ENCODE measurements at places on chromosomes 12 and 14.
A peak's percentile ranks its signal among the peaks of the same experiment; 100 is the strongest.

DNA sequence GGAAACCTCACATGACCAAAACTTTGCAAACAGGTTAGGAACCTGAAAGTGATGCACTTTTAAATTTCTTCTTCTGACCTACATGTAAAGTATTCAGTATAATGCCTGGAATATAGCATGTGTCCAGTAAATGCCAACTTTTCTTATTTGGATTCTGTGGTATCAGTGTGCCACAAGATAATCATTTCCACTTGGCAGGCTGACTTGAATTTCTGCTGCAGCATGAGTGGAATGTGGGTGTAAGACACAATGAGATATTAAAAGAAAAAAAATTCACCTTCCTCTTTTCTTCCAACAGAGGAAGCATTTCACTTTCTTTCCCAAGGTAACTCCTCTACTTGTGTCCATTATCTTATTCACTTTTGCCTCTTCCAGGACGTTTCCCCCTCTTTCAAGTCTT is 141.9 kb upstream of the PRKD1 start:
- DNase-seq: no peak

DNA sequence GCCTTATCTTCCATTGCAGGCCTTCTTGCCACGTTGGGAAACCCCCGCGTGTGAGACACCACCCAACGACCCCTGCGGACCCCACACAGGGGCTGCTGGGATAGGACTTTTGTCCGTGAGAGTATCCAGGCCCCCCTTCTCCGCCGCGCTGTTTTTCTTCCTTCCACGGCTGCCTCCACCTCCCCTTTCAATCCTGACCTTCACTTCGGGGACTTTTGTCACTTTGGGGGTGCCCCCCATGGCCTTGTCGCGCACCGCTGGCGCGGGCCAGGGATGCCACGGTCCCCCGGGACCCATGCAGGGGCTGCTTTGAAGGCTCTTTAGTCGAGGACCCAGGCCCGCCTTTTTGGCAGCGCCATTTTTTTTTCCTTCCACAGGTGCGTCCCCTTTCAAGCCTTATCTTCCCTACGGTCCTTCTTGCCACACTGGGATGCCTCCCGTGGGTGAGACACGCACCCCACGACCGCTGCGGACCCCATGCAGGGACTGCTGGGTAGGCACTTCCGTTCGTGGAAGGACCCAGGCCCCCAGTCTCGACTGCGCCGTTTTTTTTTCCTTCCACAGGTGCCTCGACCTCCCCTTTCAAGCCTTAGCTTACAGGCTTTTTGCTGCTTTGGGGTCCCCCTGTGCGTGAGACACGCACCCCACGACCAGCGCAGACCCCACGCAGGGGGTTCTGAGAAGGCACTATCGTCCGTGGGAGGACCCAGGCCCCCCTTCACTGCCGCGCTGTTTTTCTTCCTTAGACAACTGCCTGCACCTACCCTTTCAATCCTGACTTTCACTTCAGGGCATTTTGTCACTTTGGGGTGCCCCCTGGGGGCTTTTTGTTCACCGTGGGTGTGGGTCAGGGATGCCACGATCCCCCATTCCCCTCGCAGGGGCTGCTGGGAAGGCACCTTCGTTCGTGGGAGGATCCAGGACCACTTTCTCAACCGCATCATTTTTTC is 267.4 kb downstream of the ALG10 start:
- peak; percentile 25 for DNase-seq

DNA sequence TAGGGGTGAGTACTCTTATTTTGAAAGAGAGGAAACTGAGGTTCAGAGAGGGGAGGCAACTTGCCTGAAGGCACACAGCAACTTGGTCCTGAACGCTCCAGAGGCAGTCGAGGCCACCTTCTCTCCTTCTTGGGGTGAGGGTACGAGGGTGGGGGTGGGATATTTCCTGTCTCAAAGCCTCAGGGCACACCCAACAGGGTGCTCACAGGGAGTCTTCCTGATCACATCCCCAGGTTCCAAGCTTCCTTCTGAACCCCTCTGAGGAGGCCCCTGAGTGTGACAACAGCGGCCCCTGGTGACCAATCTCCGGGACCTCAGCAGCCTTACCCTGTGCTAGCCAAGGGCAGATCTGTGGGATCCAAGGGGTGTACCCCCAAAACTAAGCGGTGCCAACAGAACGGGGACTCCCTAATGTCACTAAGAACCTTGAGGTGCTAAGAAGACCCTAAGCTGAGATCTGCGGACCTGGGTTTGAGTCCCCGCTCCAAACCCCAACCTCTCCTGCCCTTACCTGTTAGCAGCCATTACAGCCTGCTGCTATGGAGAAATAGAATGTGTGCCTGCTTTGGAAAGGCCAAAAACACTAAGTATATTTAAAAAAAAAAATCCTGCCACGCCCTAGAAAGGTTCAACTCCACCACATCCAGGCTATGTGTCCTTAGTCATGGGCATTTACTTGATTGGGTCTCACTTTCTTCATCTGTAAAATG is 57.9 kb downstream of the TRPV4 start:
- DNase-seq: peak; percentile 89

GRCh38 chr12:88272456-88272855 is 130.3 kb downstream of the TMTC3 start:
- DNase-seq: no peak

DNA sequence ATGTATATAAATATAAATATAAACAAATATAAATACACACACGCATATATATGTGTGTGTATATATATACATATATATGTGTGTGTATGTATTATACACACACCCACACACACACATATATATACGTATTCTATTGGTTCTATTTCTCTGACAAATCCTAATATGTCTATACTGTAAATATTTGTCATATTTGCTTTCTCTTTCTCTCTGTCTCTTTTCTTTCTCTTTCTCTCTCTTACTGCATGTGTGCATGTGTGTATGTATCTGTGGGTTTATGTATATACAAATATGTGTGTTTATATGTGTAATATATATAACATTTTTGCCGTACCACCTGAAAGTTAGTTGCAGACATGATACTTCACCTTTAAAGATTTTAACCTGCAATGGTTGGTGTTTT is 174.2 kb upstream of the PLEKHG7 start:
- DNase-seq: no peak

DNA sequence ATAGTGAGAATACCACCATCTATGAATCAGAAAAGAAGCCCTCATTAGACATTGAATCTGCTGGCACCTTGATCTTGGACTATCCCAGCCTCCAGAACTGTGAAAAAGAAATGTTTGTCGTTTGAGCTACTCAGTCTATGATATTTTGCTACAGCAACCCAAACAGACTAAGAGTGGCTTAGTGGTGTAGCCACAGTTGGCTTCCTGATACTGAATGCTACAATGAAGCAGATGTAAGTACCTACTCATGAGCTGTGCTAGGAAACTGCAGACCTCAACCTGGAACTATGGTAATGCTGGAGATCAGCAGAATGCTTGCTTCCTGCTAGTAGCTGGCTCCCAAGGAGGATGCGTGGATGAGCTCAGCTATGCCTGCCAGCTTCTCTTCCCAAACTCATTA is 268.6 kb upstream of the CRY1 start:
- DNase-seq: no peak

- DNase-seq: no peak
Measured at GRCh38 chr12:88546226-88546625, 34.0 kb downstream of the KITLG start.

DNA sequence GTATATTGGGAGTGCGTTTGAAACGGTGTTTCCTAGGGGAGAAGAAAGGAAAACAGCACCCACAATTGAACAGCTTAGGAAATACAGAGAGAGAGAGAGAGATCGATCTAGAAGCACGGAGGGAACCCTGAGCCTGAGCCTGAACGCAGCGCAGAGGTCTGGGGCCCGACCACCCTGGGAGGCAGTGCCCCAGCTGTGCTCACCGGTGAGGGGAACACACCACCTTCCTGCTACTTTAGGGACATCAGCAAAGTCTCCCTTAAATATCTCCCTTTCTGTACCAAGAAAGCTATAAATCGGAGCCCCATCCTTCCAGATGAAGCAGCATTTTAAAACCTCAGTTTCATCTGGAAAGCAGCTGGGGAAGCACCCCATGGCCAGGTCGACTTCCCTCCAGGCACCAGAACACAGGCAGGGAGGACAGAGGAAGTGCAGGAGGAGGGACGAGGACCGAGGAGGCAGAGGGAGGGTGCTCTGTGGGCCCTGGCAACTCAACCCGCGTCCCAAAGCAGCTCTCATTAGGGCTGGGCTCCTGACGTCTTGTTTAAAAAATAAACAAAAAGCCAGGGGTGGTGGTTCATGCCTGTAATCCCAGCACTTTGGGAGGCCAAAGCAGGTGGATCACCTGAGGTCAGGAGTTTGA is 12.2 kb downstream of the RIMBP2 start:
- no peak for DNase-seq

- no peak for DNase-seq
Measured at GRCh38 chr12:26918321-26919215, 19.2 kb downstream of the INTS13 start.

GRCh38 chr12:80778005-80778541 is 61.4 kb downstream of the MYF5 start:
- peak; percentile 50 for DNase-seq

DNA sequence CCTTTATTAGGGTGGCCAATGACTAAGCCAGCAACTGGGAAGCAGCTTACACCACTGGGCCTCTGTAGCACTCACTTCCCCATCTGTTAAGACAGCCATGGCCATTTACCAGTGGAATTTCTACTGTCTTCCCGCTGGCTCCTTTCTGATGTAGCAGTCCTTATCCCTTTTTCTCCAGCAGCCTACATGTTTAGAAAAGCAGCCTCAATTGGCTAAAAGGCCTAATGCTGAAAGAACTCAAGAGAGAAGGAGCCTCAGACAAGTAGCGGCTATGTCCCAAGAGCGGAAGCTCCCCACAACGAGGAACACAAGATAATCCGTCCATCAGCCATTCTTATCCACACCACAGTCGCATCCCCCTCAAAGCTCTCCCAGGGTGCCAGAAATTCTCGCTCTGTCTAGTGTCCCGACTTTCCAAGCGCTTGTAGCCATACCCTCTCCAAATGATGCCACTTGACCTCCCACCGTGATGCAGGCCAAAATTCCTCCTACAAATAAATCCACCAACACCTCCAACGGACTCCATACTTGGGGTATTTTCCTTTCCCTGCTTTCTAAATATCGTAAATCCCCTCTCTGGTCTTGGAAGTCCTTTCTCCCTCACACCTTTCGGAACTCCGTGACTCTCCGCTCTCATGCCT is 624 bp downstream of the M6PR start:
- DNase-seq: no peak

DNA sequence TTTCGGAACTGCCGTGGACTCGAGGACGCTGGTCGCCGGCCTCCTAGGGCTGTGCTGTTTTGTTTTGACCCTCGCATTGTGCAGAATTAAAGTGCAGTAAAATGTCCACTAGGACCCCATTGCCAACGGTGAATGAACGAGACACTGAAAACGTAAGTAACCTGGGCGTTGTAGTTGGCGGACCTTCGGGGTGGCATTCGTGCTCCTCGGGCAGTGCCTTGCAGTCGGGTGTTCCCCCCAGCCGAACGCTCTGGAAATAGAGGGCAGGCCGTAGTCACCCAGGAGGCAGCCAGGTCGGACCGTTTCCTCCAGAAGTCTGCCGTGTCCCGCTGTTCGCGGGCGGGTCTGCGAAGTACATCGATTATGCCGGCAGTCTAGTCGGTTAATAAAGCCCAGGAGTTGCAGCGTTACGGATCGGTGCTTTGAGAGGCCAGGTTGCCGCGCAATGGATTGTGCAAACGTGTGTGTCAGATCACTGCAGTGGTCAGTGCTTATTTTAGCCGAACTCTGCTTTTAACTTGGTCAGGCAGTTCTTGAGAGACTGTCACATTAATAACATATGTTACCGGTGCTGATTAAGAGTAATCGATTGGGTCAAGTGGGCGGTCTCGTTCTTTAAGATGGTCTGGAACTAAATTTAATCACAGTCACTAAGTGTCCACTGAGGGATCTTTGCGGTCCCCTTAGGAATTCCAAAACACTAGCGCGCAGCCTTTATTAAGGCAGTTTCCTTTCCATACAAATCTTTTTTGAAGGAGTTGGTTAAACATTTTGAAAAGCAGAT is 906 bp downstream of the MARK3 start:
- peak; percentile 66 for DNase-seq

DNA sequence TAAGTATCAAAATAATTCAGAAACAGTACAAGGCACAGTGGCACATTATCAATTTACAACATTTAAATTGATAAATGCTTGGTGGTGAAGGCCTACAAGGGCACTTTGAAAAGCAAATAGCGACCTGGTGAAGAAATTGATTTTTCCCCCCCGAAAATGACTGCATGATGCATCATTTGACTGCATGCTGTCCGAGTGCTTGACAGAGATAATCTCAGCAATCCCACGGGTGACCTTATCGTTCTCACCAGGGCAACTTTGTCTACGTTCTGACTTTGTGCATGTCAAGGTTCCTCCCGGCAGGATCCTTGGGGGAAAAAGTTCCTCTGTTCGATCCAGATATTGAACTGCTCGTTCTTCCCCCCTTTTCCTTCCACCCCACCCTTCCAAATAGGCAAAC is 384.8 kb downstream of the EGLN3 start:
- DNase-seq: no peak

DNA sequence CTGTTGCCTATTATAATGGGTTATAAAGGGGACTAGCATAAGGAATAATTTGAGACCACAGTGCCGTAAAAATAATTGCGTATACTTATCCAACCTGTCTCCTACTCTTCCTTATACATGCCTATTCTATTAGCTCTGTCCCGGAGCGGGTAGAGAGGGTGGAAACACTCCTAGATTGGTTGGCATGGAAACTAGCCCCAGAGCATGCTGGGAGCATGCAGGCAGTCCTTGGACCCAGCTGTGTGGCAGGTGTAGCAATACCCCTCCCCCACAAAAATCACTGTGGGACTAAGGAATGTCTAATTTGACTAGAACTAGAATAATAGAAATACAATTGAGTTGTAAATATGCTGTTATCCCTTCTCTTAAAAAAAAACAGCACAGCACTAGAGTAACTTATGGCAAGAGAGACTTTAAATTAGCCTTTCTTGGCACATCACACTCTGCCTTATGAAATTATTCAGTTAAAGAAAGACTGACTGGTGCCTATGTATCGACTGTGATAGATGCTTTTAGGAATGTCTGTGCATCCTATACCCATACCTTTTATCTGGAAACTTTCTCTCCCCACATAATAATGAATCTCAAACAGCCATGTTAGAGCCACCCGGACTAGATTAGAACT is 244.0 kb upstream of the DAAM1 start:
- no peak for DNase-seq

DNA sequence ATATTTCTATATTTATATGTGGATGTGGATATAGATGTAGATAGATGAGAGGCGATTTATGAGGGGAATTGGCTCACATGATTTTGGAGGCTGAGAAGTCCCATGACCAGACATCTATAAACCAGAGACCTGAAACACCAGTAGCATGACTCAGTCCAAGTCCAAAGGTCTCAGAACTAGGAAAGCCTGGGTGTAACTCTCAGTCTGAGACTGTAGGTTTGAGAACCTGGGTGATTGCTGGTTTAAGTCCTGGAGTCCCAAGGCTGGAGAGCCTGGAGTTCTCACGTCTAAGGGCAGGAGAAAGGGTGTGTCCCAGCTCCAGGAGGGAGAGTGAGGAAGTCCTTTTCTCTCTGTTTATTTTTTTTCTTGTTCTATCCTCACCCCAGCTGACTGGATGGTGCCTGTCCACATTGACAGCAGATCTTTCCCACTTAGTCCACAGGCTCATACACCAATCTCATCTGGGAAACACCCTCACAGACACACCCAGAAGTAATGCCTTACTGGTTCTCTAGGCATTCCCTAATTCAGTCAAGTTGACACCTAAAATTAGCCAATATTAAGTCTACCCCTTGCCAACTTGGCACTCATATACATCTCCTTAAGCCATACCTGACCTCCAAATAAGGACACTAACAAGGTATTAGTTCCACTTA is 45.4 kb downstream of the EMP1 start:
- DNase-seq: no peak

GRCh38 chr12:12442548-12443071 is 85.7 kb downstream of the BORCS5 start:
- DNase-seq: no peak

All from activated CD8-positive, alpha-beta memory T cell treated with anti-CD3 and anti-CD28 coated beads, Interleukin-2, amount 50 U/mL, for 48 hours (primary cell).